ENCODE measurements at places on chromosomes 2 and 18.
A peak's percentile ranks its signal among the peaks of the same experiment; 100 is the strongest.

DNA sequence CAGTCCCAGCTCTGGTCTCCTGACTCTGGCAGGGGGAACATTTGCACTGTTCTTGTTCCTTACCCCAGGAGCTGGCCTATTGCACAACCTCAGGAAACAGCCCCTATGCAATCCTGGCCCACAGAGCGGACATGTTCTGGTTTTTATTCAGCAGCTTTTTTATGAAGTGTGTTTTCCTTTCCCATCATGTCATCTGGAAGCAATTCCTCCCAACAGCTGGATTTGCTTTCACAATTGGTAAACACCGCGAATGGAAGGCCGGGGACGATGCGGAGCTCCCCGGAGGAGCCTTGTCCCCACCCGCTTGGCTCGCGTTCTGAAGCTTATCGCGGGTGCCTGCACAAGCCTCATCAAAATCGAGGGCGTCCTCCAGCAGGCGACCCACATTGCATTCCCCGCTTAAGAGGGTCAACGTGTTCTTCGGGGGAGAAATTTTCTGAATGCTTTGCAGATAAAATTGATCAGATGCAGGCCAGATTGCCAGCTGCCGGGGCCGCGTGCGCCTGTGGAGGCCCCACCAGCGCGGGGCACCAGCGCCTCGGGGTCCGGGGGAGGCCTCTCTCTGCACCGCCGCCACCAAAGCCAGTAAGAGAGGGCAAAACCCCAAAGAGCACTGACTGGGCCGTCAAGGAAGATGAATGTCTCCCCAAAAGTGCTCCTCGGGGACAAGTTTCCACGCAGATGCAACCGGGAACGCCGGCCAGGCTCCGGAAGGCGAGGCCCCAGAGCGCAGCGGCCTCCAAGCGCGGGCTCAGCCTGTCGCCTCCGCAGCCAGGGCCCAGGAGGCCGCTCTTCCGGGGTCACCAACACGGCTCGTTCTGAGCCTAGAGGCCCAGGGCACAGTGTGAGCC, 60.3 kb upstream of the SP3 start:
- DNase-seq: no peak

DNA sequence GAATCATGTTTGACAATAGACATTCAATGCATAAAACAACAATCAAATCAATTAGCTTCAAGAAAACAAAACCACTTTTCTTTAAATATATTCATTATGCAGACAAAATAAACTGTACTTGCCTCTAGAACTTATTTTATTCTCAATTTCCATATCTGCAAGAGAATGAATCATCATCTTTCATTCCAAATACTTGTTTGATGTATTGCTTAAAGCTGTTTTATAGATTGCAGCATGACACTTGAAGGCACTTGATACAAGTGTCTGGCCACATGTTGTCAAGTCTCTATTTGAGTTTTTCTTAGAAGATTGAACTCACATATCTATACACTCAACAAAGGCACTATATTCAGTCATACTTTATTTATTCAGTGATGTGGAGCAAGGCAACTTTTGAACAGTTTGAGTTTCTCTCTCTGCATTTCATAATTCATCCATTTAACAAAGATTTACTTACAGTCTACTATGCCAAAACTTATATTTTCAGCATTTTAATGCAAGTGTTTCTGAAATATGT, 38.7 kb upstream of the DDX18 start:
- DNase-seq: no peak

DNA sequence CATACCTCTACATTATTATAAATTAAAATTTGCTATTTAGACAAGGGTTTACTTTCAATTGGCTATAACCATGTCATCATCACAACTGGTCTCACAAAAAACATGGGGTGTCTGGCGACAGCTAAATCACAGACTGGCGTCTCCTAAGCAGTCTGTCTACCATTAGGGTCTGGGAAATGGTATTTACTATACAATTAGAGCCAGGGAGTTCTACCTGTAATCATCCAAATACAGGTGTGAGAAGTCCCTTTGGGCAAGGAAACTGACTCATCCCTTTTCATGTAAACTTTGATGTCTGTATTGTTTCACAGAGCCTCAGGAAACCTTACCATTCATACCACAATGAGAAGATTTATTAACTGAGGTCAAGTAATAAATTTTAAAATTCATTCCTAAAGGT, 126.7 kb downstream of the OLA1 start:
- no peak for DNase-seq

- no peak for DNase-seq
Observed at GRCh38 chr18:31677592-31677991, 6.8 kb downstream of the B4GALT6 start.

DNA sequence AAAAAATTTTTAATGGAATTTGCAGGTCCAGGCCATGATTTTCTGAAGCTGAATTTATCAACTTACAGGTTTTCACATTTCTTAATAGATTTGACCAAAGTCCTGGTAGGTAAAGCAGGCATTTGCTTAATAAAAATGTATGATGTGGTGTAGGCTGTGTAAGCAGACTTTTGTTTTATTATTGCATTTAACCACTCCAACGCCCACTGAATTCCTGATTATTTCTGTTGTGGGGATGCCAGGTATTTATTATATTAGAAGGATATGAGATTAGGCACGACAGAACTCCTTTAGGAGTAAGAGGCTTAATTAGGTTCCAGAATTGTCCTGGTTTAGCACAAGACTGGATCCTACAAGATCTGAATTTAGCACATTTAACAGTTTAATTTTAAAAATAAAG, 111.1 kb downstream of the ADCYAP1 start:
- no peak for DNase-seq

DNA sequence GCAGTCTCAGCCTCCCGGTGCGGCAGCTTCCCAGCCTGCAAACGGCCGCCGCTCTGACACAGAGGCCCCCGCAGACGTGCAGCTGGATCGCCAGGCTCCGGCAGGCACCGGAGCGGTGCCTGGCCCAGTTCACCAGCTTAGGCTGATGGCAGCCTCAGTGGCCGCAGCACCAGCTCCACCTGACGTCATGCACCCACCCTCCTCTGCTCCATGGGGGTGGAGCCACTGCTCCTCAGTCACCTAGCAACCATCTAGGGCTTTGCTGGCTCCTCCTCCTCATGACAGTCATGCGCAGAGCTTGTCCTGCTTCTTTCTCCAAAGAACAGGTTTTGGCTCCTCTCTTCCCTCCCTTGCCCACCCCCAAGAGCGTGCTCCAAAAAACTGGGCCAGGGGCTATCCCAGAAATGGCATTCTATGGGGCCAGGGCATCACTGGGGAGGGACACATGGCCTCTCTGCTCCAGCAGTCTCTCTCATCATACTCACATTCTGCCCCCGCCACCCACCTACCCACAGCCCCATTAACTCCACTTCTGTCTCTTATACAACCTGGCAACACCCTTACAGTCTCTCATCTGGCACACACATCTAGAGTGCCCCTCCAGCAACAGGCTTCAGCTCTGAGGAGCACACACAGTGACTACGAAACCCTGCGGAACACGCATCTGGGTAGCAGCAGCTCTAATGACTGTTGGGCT, 5.5 kb downstream of the DCTN1 start:
- DNase-seq: peak; percentile 97

DNA sequence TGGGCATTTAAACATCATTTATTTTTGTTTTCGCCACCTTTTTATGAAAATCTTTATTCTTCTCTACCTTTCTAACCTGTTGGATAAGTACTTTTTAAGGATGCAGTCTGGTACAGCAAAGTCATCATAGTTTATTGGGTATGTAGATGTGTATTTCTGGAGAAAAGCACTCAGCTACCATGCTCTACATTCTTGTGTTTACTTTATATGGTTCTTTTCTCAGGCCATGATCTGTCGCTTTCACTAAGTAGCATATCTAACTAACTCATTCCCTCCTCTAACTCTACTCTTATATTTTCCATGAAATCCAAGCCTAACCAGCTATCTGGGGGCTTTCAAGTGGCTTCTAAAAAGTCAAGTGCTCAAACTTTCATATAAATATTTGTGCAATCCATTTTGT, 25.3 kb upstream of the SETBP1 start:
- no peak for DNase-seq

DNA sequence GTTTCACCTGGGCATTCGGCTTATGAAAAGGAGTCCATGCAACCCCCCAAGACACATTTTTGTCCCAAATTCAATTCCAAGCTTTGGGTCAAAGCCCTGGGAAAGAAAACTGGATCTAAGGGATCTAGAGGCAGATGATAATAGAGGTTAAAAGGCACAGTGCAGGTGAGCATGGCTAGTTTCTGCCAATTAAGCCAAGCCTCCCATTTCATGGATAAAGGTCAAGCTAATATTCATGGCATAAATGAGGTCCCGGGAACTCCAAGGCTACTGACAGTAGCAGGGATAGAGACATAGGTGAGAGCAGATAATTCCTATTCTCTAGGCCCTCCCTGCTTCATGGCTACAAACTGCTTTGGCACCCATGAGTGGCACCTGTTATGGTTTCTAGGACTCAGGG, 83.1 kb downstream of the CAMKMT start:
- DNase-seq: no peak

- no peak for DNase-seq
Observed at GRCh38 chr2:127860130-127860529, 2.2 kb upstream of the POLR2D start.

All from iPS-NIHi11 (cell line).